ENCODE measurements at places on chromosomes 2 and 18. TPM values are rescaled to one million over a fixed set of nuclear protein-coding genes. Genes with fewer than 3 reads are reported as not detected.
A peak's percentile ranks its signal among the peaks of the same experiment; 100 is the strongest.

DNA sequence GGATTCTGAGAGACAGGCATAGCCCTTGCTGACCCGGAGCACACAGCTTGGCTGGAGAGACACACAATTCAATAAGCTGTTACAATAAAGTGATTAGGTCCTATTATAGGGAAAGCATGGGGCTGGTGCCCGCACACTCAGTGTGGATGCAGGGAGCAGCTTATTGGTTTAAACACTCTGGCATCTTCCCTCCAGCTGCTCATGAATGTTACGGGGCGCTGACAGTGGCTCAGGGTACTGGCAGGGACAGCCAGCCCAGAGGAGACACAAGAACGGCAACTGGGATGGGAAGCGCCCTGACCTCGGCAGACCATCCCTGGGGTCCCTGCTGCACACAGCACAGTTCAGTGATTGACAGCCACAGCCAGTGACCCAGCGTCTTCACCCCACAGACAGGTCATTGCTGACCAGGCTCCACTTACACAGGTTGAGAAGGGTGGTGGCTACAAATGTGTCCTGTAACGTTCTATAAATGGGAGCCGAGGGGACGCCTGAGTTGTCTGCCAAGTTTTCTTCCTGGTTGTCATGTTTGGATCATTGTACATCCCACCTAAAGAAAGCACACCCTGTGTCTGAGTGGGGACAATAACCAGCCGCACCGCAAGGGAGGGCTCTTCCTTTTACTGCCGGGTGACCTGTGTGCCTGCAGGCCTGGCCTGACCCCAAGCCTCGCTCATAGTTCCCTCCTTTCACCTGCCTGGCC lies 60.3 kb downstream of the SH3BP4 start:
- no peak for DNase-seq

- DNase-seq, result no peak
These were observed 18.9 kb upstream of the PDIA6 start for GRCh38 chr2:10831400-10831985.

Gene GCG
- total RNA-seq, result not detected

DNA sequence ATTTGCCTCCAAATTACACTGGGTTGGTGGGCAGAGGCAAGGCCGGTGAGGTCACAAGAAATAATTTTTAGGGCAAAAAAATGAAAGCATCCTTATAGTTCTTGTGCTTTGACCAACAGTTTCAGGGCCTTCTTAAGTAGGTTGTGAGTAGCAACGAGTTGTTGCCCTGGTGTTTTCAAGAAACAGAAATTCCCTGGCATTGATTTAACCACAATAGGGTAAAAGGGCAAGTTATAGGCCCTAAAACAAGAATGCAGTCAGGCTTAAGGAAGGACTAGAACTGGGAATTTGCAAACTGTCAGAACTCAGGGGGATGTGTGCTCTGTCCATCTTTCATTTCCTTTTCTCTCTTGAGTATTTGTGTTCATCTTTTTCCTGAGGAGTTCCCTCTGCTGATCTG lies 46.1 kb upstream of the STPG4 start:
- DNase-seq, result peak; percentile 89

DNA sequence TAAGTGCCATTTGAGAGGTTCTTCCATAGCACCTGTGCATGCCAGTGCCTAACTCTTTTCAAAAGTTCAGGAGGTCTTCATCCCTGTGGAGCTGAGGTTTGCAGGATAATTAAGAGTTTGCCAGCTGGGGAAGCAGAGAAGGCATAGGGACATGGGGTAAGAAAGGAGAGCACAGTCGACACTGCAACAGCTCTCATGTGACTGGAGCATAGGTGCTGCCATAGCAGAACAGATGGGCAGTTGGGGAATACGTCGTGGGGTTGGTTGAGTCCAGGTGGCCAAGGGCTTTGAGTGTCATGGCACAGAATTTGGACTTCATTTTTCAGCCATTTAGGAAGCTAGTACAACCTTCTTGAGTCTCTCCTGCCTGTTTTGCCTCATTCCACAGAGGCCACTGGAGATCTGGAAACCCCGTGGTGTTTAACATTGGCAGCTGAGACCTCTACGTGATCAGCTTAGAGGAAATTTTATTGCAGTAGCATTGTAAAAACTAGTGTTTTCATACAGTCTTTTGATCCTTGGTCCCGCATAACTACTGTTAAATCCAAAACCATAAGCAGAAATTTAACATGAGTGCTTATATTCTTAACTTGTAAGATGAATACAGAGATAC lies 65.1 kb downstream of the CRIM1 start:
- DNase-seq, result no peak

DNA sequence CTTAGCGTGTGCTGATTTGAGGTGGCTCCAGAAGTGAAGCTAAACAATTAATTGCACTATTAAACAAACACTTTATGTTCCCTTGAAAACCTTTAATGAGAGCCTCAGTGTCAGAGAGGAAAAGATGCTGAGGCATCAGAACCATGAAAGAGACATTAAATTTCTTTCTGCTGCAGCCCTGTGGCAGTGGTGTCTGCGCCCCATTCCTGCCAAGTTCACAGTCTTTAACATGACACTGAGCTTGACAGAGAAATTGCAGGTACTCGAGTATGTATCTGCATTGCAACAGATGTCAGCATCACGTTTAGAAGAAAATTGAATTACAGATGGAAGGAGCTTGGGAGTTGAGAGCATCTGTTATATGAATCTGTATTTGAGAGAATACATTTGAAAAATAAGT lies 111.3 kb upstream of the CREB1 start:
- no peak for DNase-seq

Gene QPCT
- 3.0 TPM for total RNA-seq

DNA sequence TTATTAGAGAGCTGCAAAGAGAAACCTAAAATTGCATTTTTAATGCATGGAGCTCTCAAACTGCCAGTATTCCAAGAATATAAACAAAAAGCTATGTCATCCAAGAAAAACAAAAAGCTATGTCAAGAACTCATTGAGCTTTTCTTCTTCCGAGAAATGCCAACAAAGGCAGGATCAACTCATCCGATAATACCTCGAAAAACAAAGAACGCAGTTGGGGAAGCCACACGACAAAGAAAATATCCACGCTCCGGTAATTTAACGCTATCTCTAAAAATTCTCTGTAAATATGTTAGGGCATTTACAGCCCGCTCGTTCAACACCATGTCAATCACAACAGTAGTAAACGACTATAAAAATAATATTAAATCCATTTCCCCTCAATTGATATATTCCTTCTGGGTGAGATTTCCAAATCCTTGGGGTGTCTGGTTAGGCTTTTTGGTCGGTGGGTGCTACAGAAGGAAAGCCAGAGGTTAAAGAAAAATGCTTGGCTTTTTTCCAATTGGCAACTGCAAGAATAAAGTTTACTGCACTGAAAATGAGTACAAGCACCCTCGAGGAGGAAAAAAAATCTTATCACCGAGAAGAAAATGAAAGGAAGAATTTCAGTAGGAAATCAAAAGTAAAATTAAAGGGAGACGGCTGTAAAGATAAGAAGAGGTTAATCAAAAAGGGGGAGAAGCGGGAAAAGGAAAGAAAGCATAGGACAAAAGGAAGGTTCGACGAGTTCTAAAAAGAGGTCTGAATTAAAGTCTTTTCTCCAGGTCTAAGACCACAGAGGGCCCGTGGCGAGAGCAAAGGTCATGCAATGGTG lies 856 bp downstream of the TIA1 start:
- no peak for DNase-seq

DNA sequence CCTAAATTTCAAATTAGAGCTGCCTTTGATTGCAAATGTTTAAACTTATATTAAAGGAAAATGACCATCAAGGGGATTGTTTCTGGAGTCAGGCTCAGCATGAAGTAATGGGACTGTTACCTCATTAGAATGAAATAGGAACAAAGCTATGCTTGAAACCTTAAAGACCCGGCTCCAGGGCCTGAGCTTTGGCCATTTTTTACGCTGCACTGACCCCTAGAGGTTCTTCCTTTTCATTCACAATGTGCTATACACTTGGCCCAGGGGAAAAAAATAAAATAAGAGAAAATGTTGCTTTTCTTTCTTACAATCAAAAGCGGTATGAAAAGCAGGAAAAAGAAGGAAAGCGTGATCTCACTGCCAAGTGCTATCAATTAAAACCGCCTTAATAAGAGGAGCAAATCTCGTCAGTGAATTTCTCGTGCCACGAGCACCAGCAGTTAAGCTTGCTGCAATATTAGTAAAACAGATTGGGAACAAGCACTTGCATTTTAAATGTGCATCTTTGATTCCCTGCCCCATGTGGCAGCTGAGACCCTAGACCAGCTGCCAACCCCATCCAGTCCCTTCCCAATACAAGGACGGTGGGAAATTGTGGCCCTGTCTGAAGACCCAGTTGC lies 96.6 kb downstream of the MBD2 start:
- no peak for DNase-seq

DNA sequence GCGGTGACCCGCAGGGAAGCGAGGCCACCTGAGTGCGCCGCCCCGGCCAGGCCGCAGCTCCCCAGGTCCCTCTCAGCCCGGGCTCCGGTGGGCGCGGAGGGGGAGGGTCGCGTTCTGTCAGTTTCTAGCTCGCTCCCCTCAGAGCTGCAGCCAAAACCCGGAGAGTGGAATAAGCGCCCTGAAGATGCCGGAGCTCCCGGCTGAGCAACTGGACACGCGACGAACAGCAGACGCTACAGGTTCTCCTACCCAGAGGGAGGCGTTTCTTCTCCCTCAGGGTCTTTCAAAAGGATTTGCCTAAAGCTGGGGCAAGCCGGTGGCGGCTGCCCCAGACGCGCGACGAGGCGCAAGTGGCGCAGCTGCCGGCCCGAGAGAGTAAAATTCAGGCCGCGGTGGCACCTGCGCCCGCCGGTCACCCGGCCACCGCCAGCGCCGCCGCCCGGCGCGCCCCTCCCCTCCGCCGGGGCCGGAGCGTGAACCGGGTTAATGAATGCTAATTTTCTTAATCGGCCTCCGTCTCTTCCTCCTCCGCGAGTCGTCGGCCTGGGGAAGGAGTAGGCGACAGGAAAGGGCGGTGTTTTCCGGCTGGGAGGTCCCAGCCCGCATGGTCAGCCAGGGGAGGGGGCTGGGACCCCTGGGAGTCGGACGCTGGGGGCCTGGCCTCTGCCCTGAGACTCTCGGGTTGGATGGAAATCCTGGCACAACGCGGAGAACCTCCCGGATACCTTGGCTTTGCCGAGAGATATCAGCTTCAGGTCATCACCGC lies 845 bp upstream of the CDC42EP3 start:
- DNase-seq, result peak; percentile 84

Gene FBXO41
- 16.4 TPM for total RNA-seq

DNA sequence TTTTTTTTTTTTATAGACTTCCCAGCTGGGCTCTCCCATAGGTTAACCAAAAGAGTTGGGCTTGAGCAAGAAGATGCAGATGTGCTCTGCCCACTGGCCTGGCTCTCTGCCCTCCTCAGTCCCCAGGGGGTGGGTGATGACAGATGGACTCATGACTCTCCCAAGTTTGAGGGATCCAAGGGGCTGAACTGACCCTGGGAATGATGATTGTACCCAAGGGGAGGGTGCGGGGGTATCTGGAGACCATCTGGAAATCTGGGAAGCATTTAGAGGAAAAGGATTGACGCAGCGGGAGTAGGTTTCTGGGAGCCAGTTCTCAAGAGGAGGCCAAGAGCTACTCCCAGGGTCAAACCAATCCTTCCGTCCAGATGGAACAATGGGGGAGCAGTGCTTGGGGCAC lies 330.8 kb downstream of the CYP26B1 start:
- DNase-seq, result no peak

GRCh38 chr18:21834299-21834660 lies 93.7 kb downstream of the MIB1 start:
- no peak for DNase-seq

Gene GKN2
- total RNA-seq, result not detected

Gene EPHA4
- 21.3 TPM for total RNA-seq

GRCh38 chr18:48660346-48661228 lies 121.8 kb downstream of the CTIF start:
- DNase-seq, result no peak

Gene CGREF1
- total RNA-seq, result 0.37 TPM

Gene C1QL2
- not detected for total RNA-seq
